OCI-LY7 (cell line): ENCODE measurements at places on chromosomes 11 and 22.

DNA sequence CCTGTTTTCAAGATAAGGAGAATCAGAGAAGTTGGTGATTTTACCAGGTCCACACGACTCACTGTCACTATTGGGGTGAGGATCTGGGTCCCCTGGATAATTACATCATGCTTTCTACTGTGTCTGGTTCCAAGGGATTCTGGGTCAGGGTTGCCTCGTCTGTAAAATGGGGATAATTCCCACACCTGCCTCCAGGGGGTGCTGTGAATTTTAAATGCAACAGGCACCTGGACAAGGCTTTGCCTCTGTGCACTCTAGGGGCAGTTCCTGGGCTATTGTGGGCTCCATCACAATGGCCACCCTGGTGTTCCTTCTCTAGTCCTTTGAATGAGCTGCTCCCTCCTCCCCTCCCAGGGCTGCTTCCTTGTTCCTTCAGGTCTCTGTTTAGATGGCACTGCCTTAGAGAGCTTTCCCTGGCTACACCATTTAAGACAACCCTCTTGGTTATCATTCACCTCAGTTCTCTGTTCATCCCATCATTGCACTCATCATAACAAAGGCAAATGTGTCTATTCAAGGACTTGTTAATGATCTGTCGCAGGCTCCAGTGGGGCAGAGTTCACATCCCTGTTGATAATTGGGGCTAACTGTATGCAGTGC is 178.6 kb downstream of the MIAT start:
- DNase-seq: peak; percentile 61

DNA sequence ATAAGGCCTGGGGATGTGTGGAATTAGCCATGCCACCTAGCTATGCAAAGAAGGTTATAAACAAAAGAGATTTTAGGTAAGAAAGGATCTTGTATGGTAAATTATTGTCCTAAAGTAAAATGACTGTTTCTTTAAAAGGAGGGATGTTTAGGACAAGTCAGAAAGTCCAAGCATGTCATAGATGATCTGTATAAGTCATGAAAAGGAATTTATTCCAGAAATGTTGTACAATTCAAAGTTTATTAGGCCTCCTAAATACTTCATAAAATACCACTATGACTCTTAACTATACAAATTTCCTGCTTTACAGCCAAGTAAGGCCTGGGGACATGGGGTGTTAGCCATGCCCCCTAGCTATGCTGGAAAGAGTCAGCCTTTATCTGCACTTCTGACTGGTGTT is 22.7 kb downstream of the OR5A2 start:
- peak; percentile 28 for DNase-seq

- DNase-seq: no peak
Observed at GRCh38 chr11:83477772-83478171, 191.6 kb upstream of the CCDC90B start.

- DNase-seq: no peak
Observed at GRCh38 chr22:24101966-24102365, 79.3 kb upstream of the SUSD2 start.

DNA sequence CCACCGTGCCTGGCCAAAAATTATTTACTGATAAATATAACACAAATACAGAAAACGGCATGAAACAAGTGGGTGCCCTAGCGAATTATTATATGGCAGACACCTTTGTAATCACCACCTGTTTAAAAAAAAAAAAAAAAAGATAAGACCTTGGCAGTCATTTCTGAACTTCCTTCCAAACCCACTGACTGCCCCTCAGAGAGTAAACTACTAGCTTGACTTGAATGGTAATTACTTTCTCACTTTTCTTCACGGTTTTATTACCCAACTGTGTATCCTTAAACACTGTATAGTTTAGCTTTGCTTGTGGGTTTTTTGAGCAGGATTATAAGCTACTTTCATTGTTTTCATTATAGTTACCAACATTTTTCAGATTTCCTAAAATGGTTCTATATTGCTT is 23.7 kb downstream of the SFI1 start:
- DNase-seq: no peak

DNA sequence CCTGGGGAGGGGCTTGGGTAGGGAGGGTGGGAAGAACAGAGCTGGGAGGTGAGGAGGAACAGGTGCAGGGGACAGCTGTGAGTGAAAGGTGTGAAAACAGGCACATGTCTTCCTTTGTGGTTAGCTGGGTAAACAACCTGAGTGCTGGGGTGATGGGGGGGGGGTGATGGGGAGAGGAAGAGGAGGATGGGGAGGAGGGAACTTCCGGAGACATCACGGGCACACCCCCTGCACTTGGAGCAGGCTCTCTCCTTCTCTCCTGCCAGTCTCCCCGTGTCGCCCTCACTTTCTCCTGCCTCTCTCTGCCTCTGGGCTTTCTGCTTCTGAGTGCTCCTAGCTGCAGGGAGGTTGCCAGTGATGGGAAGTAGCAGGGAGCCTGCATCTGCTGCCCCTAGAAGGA is 8.8 kb downstream of the CXCR5 start:
- peak; percentile 93 for DNase-seq

DNA sequence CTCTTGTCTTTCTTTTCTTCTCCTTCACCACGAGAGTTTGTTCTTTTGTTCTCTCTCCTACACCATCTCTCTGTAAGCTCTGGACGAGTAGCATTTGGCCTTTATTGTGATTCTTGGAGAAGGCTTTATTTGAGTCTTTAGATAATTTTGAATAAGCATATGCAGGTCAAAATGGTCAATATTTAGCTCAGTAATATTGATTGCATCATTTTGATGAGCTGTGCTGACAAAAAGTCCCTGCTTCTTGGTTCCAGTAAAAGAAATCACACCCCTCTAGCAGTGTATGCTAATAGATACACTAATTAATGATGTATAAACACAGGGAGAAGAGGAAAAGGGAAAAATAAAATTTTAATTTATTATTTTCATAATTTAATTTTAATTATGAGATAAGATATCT is 25.8 kb upstream of the MUC15 start:
- no peak for DNase-seq
